ENCODE measurements at places on chromosomes 3 and 15.

- H3K4me3 ChIP-seq: no peak overlapping the region
- no peaks in the 10 kb centered on the region for H3K27me3 ChIP-seq
- H3K36me3 ChIP-seq: no peaks in the 10 kb centered on the region
- no peak for DNase-seq
- no peaks in the 10 kb centered on the region for H3K4me1 ChIP-seq
These were observed 394.1 kb downstream of the SOX2 start for GRCh38 chr3:182105875-182106274.

GRCh38 chr3:161014843-161015749 lies 90.1 kb downstream of the B3GALNT1 start:
- H3K36me3 ChIP-seq: no peaks in the 10 kb centered on the region
- no peaks in the 10 kb centered on the region for H3K27me3 ChIP-seq
- H3K4me3 ChIP-seq: no peak overlapping the region
- no peak overlapping the region for H3K27ac ChIP-seq
- no peak for DNase-seq
- H3K4me1 ChIP-seq: no peaks in the 10 kb centered on the region

- no peaks in the 10 kb centered on the region for H3K27me3 ChIP-seq
- H3K4me3 ChIP-seq: peak overlapping the region; percentile 25
- peak overlapping the region; percentile 34 for H3K27ac ChIP-seq
- no peaks in the 10 kb centered on the region for H3K36me3 ChIP-seq
These were observed 46.1 kb upstream of the MAP3K13 start for GRCh38 chr3:185316740-185317412.

- H3K27ac ChIP-seq: no peak overlapping the region
- DNase-seq: peak; percentile 7
- peaks cover 20% of the 10 kb centered on the region for H3K4me1 ChIP-seq
These were observed 1.5 kb downstream of the MEGF11 start for GRCh38 chr15:66251790-66252684.

- H3K36me3 ChIP-seq: no peaks in the 10 kb centered on the region
- no peaks in the 10 kb centered on the region for H3K27me3 ChIP-seq
- no peak overlapping the region for H3K27ac ChIP-seq
- no peak overlapping the region for H3K4me3 ChIP-seq
These were observed 135.9 kb downstream of the FEZF2 start for GRCh38 chr3:62237286-62237948.

- peak; percentile 97 for DNase-seq
- H3K27me3 ChIP-seq: no peaks in the 10 kb centered on the region
- no peaks in the 10 kb centered on the region for H3K36me3 ChIP-seq
- H3K27ac ChIP-seq: peak within 1 kb of the TSS; percentile 99
- peak within 1 kb of the TSS; percentile 82 for H3K4me3 ChIP-seq
These were observed at the start of gene HGD for GRCh38 chr3:120682095-120682681. Gene HGD, minus strand, starts transcription at chr3:120682239. Its CDS starts 128 bp downstream, at chr3:120682111.

DNA sequence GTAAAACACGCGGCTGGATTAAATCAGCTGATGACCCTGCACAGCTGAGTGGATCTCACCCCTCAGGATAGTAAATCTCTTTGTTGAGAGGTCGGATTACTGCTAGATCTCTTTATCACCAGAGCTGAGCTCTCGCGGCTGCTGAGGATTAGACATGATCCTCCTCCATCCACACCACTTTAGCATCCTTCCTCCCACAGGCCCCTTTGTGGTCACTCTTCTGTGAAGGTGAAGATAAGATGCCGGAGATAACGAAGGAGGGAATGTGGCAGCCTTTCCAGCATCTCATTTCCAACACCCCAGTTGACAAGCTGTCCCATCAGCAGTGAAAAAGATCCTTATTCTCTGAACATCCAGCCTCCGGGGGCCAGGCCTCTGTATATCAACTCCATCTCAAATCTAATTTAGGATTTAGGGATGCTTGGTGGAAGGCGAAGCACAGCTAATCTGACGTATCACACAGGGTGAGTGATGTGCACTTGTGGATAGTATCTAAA lies 47.5 kb upstream of the SELENOK start:
- H3K36me3 ChIP-seq: no peaks in the 10 kb centered on the region
- H3K4me1 ChIP-seq: no peaks in the 10 kb centered on the region
- no peaks in the 10 kb centered on the region for H3K27me3 ChIP-seq
- DNase-seq: no peak
- no peak overlapping the region for H3K4me3 ChIP-seq

- no peaks in the 10 kb centered on the region for H3K4me1 ChIP-seq
- no peaks in the 10 kb centered on the region for H3K27me3 ChIP-seq
- H3K36me3 ChIP-seq: no peaks in the 10 kb centered on the region
These were observed 162.9 kb downstream of the TIGIT start for GRCh38 chr3:114456742-114457141.

GRCh38 chr15:82569834-82570233 lies 29.6 kb upstream of the RPS17 start:
- H3K4me3 ChIP-seq: no peak overlapping the region
- H3K27me3 ChIP-seq: peaks cover 31% of the 10 kb centered on the region
- peaks cover 21% of the 10 kb centered on the region for H3K4me1 ChIP-seq
- no peak for DNase-seq
- H3K27ac ChIP-seq: no peak overlapping the region

DNA sequence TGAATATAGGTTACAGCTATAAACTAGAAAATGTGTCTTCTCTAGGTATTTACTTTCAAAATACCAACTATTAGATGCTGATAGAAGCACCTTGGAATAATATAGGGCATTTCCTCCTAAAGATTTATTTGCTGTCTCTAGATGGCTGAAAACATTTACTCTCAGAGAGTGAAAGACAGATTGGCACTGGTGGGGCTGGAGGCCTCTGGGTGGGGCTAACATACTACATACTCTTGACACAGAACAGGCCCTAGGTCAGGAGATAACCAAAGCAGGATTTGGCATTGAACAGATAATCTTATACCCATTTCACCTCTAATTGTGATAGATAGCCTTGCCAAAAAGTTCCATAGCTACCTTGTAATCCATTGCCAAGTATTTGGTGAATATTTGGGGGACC lies 253.3 kb upstream of the TBC1D5 start:
- H3K27me3 ChIP-seq: no peaks in the 10 kb centered on the region
- DNase-seq: no peak
- no peaks in the 10 kb centered on the region for H3K36me3 ChIP-seq
- H3K4me1 ChIP-seq: no peaks in the 10 kb centered on the region
- no peak overlapping the region for H3K4me3 ChIP-seq
- no peak overlapping the region for H3K27ac ChIP-seq

GRCh38 chr3:172606021-172606420 lies 82.8 kb upstream of the TNFSF10 start:
- H3K4me1 ChIP-seq: peaks cover 17% of the 10 kb centered on the region
- no peaks in the 10 kb centered on the region for H3K27me3 ChIP-seq
- no peak overlapping the region for H3K27ac ChIP-seq
- H3K4me3 ChIP-seq: no peak overlapping the region

GRCh38 chr3:148964809-148965208 lies 26.5 kb upstream of the GYG1 start:
- H3K27me3 ChIP-seq: no peaks in the 10 kb centered on the region
- no peak overlapping the region for H3K27ac ChIP-seq
- no peak overlapping the region for H3K4me3 ChIP-seq
- DNase-seq: no peak
- no peaks in the 10 kb centered on the region for H3K36me3 ChIP-seq
- H3K4me1 ChIP-seq: no peaks in the 10 kb centered on the region

GRCh38 chr15:36024031-36024688 lies 478.2 kb upstream of the DPH6 start:
- no peak overlapping the region for H3K27ac ChIP-seq
- H3K4me1 ChIP-seq: no peaks in the 10 kb centered on the region
- H3K36me3 ChIP-seq: no peaks in the 10 kb centered on the region
- no peak overlapping the region for H3K4me3 ChIP-seq
- no peak for DNase-seq

DNA sequence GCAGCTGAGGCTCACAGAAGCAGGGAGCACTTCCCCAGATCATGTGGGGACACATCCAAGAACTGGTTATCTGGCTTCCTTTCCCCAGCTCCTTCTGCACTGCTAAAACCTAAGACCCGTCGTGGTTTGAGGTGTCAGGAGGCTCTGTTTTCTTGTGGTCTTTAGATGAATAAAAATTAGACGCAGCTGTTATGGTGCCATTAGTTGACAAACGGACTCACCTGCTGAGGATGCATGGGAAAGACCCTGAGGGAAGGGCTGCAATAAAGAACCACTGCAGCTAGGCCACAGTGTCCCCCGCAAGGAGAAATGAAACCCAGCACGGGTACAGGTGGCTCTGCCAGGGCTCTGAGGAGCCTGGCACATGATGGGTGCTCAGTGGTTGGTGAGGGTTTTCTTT lies 99.4 kb downstream of the IQSEC1 start:
- H3K27me3 ChIP-seq: no peaks in the 10 kb centered on the region
- H3K36me3 ChIP-seq: no peaks in the 10 kb centered on the region
- H3K27ac ChIP-seq: no peak overlapping the region
- H3K4me1 ChIP-seq: peaks cover 42% of the 10 kb centered on the region
- no peak for DNase-seq

- no peaks in the 10 kb centered on the region for H3K36me3 ChIP-seq
- H3K27ac ChIP-seq: no peak overlapping the region
- H3K4me1 ChIP-seq: peaks cover 34% of the 10 kb centered on the region
- no peaks in the 10 kb centered on the region for H3K27me3 ChIP-seq
- peak; percentile 50 for DNase-seq
These were observed 24.8 kb downstream of the SLC28A2 start for GRCh38 chr15:45276831-45277230.

DNA sequence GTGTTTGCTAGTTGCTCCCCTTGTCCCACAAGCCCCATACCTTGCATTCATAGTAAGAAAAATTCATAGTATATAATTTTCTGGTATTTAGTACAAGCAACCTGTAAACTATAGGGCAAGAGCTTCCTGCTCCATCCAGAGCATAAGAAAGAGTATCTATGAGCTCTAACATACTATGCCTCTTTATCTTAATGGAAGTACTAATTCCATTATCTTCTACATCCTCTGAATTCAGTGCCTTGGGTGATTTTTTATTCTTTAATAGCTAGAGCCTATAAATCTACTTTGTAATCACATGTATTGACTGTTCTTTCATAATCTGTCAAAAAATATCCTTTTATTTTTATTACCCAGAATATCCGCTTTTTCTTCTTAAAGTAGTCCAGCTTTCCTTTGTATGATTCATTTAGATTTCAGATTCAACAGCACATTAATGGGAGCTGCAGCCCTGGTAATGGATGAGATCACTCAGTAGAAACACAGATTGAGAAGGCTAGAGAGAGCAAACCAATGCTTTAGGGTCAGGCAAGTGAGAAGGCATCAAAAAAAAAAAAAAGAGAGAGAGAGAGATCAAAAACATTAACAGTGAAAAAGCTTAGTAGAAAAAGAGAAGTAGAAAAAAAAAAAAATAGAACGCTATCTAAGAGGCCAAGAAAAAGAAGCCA lies 511.5 kb upstream of the NAALADL2 start:
- no peak for DNase-seq
- H3K27ac ChIP-seq: no peak overlapping the region
- H3K4me1 ChIP-seq: no peaks in the 10 kb centered on the region
- no peak overlapping the region for H3K4me3 ChIP-seq

GRCh38 chr3:102733791-102734563 lies 299.2 kb downstream of the ZPLD1 start:
- H3K36me3 ChIP-seq: no peaks in the 10 kb centered on the region
- H3K4me1 ChIP-seq: no peaks in the 10 kb centered on the region
- H3K4me3 ChIP-seq: no peak overlapping the region
- no peak for DNase-seq
- no peak overlapping the region for H3K27ac ChIP-seq
- H3K27me3 ChIP-seq: no peaks in the 10 kb centered on the region

GRCh38 chr3:120554812-120555606 lies 41.1 kb upstream of the NDUFB4 start:
- peaks cover 5% of the 10 kb centered on the region for H3K27me3 ChIP-seq
- no peak overlapping the region for H3K4me3 ChIP-seq
- no peak overlapping the region for H3K27ac ChIP-seq

- no peak overlapping the region for H3K4me3 ChIP-seq
- H3K27ac ChIP-seq: no peak overlapping the region
- H3K27me3 ChIP-seq: no peaks in the 10 kb centered on the region
- DNase-seq: no peak
- peaks cover 2% of the 10 kb centered on the region for H3K36me3 ChIP-seq
- H3K4me1 ChIP-seq: peaks cover 19% of the 10 kb centered on the region
These were observed 10.8 kb downstream of the IP6K1 start for GRCh38 chr3:49775538-49775937.

- H3K36me3 ChIP-seq: peaks cover 44% of the 10 kb centered on the region
- no peak overlapping the region for H3K27ac ChIP-seq
- DNase-seq: no peak
These were observed 23.8 kb downstream of the MTMR14 start for GRCh38 chr3:9673082-9673481.

GRCh38 chr3:138119423-138119766 lies 4.0 kb upstream of the DZIP1L start:
- H3K4me3 ChIP-seq: no peak overlapping the region
- no peak for DNase-seq
- peaks cover 15% of the 10 kb centered on the region for H3K4me1 ChIP-seq
- H3K27me3 ChIP-seq: no peaks in the 10 kb centered on the region
- H3K36me3 ChIP-seq: no peaks in the 10 kb centered on the region

DNA sequence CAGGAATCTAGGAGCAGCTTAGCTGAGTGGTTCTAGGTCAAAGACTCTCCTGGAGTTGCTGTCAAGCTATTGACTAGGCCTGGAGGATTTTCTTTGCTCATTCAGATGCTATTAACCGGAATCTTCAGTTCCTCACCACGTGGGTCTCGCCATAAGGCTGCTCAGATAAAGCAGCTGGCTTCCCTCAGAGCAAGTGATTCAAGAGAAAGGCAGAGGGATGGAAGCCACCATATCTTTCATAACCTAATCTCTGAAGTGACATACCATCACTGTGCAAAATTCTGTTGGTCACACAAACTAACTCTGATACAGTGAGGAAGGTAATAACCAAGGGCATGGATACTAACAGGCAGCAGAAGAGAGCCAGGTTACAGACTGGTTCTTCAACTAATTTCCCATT lies 72.7 kb upstream of the FLNB start:
- no peak for DNase-seq
- H3K4me1 ChIP-seq: no peaks in the 10 kb centered on the region
